ENCODE measurements at places on chromosomes 4 and X. TPM values are rescaled to one million over a fixed set of nuclear protein-coding genes. Genes with fewer than 3 reads are reported as not detected.

The KLHL34 gene
- total RNA-seq = not detected

The FRMD7 gene
- total RNA-seq = not detected

The RNF212 gene
- total RNA-seq = 2.4 TPM

The ADGRA3 gene
- total RNA-seq = 59.6 TPM

The ZDHHC15 gene
- total RNA-seq = not detected

The BMP3 gene
- not detected for total RNA-seq

The MAGEC2 gene
- total RNA-seq = not detected

The PHEX gene
- total RNA-seq = 0.37 TPM

The GYPE gene
- total RNA-seq = 1.2 TPM

The TMSB15C gene
- 10.8 TPM for total RNA-seq

The MAGEA8 gene
- total RNA-seq = not detected

The SPANXD gene
- total RNA-seq = not detected

The PPP1R2C gene
- total RNA-seq = not detected
